Thoracic aorta (tissue), 2 donors: ENCODE measurements at places on chromosomes 5 and 9. TPM values are rescaled to one million over a fixed set of nuclear protein-coding genes. Genes with fewer than 3 reads are reported as not detected.
A peak's percentile ranks its signal among the peaks of the same experiment; 100 is the strongest.

GRCh38 chr5:159588941-159589340, 258.7 kb upstream of the IL12B start:
- H3K4me1 ChIP-seq = no peaks in the 10 kb centered on the region
- no peak overlapping the region for H3K27ac ChIP-seq
- no peak overlapping the region for H3K4me3 ChIP-seq
- DNase-seq = no peak
- H3K36me3 ChIP-seq = no peaks in the 10 kb centered on the region

DNA sequence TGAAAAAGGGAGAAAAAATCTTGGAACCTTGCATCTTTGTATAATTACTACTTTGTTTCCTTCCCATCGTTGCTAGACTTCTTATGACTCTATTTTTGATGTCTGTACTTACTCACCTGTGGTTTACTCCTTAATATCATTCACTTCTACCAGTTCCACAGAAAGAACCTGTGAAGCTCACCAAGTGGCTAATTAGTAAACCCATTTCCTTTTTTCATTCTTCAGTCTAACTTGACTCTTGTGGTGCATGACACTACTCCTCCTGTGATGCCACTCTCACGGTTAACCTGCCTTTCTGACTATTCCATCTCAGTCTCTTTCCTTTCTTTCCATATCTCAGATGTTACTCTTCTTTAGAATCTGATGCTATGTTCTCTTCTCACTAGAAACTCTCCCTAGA, 14.6 kb downstream of the RECK start:
- no peaks in the 10 kb centered on the region for H3K36me3 ChIP-seq
- H3K27me3 ChIP-seq = no peaks in the 10 kb centered on the region
- H3K4me1 ChIP-seq = no peaks in the 10 kb centered on the region
- no peak overlapping the region for H3K4me3 ChIP-seq
- no peak overlapping the region for H3K27ac ChIP-seq

DNA sequence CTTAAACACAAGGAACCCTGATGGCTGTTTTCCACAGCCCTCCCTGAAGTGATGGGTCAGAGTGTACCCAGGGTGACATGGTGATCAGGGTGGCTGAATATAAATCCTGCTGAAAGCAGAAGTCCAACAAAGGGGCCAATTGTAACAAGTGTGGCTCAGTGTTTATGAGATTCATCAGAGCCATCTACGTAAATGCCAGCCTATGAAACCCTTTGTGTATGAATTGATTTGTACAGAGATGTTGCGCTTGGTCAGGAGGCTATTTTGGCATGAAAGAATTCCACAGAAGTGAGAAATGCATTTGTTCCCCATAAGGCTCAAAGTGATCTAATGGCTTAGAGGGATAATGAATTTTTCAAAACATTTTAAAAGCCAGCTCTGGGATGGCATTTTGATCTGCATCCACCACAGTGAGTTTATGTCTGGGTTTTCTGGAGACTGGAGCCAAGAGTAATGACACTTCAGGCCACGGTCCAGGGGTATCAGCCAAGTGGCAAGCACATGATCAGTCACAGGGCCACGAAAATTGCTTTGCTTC, 12.4 kb downstream of the PRUNE2 start:
- H3K27ac ChIP-seq = peak overlapping the region; percentile 88
- no peak overlapping the region for H3K4me3 ChIP-seq
- peaks cover 65% of the 10 kb centered on the region for H3K4me1 ChIP-seq

GRCh38 chr9:127418037-127418471, 6.1 kb upstream of the ZNF79 start:
- H3K27ac ChIP-seq = no peak overlapping the region
- H3K4me3 ChIP-seq = no peak overlapping the region
- no peaks in the 10 kb centered on the region for H3K27me3 ChIP-seq
- DNase-seq = no peak
- peaks cover 3% of the 10 kb centered on the region for H3K4me1 ChIP-seq

- H3K4me1 ChIP-seq = peaks cover 75% of the 10 kb centered on the region
- no peak overlapping the region for H3K4me3 ChIP-seq
- H3K36me3 ChIP-seq = no peaks in the 10 kb centered on the region
- no peaks in the 10 kb centered on the region for H3K27me3 ChIP-seq
Observed at GRCh38 chr9:127972236-127972871, 8.4 kb downstream of the EEIG1 start.

DNA sequence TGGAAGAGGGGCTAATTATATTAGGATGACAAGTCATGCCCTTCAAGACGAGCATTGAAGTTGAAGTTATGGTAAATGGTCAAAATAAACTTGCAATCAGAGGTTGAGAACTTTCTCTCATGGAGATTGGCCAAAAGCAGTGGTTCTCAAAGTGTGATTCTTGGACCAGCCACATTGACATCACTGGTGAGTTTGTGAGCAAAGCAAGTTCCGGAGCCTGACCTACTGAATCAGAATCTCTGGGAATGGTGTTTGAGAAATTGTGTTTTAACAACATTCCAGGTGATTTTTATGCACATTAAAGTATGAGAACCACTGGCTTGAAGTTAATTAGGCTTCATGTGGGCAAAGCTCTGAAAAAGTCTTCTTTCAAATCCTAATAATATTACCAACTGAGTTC, 403.5 kb downstream of the ZSWIM6 start:
- H3K4me1 ChIP-seq = no peaks in the 10 kb centered on the region
- no peaks in the 10 kb centered on the region for H3K36me3 ChIP-seq
- no peak for DNase-seq
- H3K4me3 ChIP-seq = no peak overlapping the region
- H3K27ac ChIP-seq = no peak overlapping the region
- H3K27me3 ChIP-seq = no peaks in the 10 kb centered on the region

DNA sequence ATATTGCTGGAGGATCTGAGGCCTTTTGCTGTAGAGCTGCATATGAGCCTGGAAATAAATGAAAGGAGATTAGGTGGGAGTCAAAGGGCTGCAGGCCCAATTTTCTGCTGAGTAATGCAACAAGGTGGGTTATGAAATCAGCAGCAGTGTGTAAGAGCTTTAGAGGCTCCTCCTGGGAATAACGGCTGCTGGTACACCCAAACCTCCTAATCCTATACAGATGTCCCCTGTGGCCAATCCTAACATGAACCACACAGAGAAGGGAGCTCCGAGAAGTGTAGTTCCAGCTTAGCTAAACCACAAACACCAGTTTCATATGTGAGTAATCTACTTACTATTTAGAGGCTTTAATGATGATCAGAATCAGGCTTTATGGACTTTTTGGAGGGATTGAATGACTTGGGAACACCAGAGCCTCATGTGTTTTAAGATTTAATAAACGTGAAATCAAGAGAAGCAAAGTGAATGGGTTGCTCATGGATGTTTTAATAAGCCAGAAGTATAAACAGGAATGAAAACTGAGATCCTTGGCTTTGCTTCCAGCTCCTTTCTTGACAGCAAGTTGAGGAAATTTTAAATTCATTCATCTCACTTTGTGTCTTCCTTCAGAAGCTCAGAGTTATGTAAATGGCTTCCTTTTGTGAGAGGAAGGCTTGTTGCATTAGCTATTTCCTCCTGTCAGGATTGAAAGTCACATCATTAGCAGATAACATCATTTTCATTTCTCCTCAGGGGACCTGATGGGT, 437.5 kb downstream of the TMEM232 start:
- no peaks in the 10 kb centered on the region for H3K27me3 ChIP-seq
- H3K4me1 ChIP-seq = no peaks in the 10 kb centered on the region
- H3K36me3 ChIP-seq = no peaks in the 10 kb centered on the region

- no peak for DNase-seq
- H3K4me1 ChIP-seq = peaks cover 7% of the 10 kb centered on the region
- no peaks in the 10 kb centered on the region for H3K27me3 ChIP-seq
- no peaks in the 10 kb centered on the region for H3K36me3 ChIP-seq
Observed at GRCh38 chr5:125333416-125333815, 587.0 kb upstream of the ZNF608 start.

DNA sequence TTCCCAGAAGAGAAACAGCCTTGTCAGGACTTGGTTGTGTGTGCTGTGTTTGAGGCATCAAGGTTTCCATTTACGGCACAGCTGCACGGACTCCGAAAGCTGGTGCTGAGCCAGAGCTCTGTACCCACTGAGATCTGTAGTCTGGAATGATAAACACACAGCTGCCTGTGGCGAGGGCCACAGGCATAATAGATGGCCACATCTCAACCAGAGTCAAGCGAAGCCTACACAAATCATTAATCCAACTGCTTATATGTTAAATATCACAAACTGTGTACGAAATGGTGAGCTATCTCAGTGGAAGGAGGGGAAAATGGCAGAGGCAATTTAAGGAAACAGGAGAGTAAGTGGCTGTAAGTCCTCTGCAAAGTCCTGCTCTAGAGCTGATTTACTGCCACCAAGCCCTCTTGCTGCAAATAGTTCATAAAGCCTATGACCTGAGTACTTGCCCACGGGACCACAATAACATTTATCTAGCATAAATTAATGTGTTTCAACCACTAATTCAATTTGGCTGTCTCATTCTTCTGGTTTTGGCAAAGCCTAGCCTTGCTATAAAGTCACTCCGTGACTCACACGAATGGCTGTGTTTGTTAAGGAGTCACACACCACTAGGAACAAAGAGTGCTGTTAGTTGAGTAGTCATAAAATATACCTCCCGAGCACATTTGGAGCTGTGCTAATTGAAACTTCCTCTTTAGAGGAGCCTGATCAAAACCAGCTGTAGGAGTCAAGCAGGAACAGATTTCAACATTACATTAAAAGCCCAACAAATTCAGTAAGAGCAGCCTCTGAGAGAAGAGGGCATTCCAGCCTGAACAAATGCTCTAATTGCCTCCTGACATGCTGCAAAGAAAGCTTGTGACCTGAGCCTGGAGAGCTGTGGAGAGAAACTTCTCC, 738.6 kb upstream of the ZNF608 start:
- H3K36me3 ChIP-seq = no peaks in the 10 kb centered on the region
- no peaks in the 10 kb centered on the region for H3K27me3 ChIP-seq
- peaks cover 25% of the 10 kb centered on the region for H3K4me1 ChIP-seq
- peak; percentile 34 for DNase-seq
- peak overlapping the region; percentile 78 for H3K27ac ChIP-seq
- peak overlapping the region; percentile 37 for H3K4me3 ChIP-seq

DNA sequence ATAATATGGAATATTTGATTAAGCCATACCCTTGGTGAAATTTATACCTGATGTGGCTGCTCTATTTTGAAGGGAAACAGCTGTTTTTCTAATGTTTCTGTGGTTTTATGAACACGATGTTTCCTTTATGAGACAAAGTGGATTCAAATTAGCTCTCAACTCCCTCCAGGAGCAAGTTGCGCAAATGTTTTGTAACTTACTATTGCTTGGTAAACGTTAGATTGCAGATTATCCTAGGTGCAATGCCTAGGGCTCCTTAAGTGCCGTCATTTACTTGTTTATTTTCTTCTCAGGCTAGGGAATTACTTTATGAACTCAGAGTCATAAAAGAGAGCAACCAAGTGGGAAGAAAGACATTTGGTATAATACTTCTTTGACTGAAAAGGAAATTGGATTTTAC, 763.1 kb downstream of the TAF11L14 start:
- H3K4me1 ChIP-seq = no peaks in the 10 kb centered on the region
- no peak overlapping the region for H3K27ac ChIP-seq
- no peaks in the 10 kb centered on the region for H3K27me3 ChIP-seq
- no peak for DNase-seq

DNA sequence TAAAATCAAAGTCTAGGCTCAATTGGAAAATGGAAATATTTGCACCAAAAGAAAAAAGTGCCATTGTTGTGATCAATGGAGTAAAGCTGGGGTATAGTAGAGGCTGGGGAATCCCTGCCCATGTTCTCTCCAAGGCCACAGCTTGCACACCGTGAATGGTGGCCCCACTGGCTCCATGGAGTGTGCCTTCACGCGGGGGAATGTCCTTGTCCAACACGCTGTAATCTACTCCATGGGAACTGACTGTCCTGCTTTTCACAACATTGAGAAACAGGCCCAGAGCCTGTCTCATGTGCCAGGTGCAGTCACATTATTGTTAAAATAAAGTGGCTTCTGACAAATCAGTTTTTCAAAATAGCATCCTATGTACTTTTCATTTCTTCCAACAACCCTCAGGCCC, 33.1 kb upstream of the ITGA2 start:
- DNase-seq = no peak
- peaks cover 5% of the 10 kb centered on the region for H3K36me3 ChIP-seq
- H3K4me1 ChIP-seq = no peaks in the 10 kb centered on the region

DNA sequence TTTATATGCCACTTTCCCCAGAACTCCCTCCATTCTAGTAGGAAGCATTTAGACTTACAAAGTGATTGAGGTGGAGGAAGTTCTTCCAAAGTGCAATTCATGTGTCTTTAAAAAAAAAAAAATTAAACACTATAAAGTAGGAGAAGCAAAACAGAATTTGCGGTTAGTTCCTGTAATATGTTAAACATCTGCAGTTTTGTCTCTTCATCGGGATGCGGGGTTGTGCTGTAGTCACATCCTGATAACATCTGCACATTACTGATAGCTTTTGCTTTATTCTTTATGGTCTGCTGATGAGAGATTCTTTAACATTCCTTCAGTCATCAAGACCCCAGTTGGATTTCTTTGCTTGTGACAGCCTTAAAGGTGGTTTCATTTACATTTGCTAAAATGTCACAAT, 694.3 kb downstream of the NR2F1-AS1 start:
- H3K4me1 ChIP-seq = no peaks in the 10 kb centered on the region
- no peaks in the 10 kb centered on the region for H3K36me3 ChIP-seq
- DNase-seq = no peak
- no peak overlapping the region for H3K4me3 ChIP-seq

DNA sequence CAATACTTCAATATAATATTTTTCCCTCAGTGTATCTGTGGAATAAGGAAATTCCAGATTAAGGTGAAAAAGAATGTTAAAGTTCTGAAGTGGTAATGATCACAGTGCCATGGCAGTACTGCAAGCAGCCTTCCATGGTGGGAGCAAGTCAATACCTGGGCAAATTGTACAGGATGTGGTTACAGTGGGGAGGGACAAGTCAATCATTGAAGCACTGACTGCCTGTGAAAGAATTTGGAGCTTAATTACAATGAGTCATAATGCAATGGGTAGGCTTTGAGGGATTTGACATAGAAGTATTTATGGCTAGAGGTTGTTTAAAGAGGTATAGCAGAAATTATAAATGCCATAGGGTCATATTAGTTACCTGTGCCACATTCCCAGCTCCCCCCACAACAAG, 786.5 kb upstream of the ACO1 start:
- no peaks in the 10 kb centered on the region for H3K27me3 ChIP-seq
- H3K4me1 ChIP-seq = no peaks in the 10 kb centered on the region
- no peak overlapping the region for H3K4me3 ChIP-seq
- H3K36me3 ChIP-seq = no peaks in the 10 kb centered on the region
- no peak for DNase-seq
- H3K27ac ChIP-seq = no peak overlapping the region

Gene TTC16
- 0.27 TPM for total RNA-seq

Gene MORN5
- not detected for total RNA-seq

Gene THBS4
- total RNA-seq = 13.5 TPM

Gene NPR3
- 25.7 TPM for total RNA-seq

Gene TMEM174
- total RNA-seq = not detected

Gene FAM151B
- total RNA-seq = 7.4 TPM

Gene PCDHGB5
- total RNA-seq = 26.3 TPM

Gene CCDC180
- 5.8 TPM for total RNA-seq

Gene NR6A1
- 0.71 TPM for total RNA-seq

Gene RANBP3L
- total RNA-seq = 10.7 TPM

Gene ADRB2
- 2.8 TPM for total RNA-seq
